ENCODE measurements at places on chromosomes 4 and X. TPM values are rescaled to one million over a fixed set of nuclear protein-coding genes. Genes with fewer than 3 reads are reported as not detected.

Gene MGARP
- total RNA-seq: not detected

Gene MAGEC1
- total RNA-seq: not detected

Gene PITX2
- total RNA-seq: not detected

DNA sequence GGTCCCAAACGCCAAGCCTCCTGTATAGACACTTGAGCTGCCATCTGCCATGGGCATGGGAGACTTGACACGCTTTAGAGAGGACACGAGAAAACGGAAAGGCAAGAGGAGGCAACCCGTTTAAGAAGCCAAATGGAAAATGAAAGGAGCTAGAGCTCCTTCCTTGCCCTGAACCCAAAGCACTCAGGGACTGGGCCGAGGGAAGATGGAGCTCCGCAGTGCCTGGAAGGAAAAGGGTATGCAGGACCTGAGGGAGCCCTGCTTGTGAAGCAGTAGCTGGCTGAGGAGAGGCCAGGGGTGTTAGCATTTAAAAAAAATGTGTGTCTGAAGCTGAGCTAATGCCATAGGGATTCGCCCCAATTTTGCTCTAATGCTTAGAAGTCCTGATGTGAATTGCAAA lies 15.1 kb downstream of the MCF2 start:
- H3K4me3 ChIP-seq: no peak overlapping the region
- DNase-seq: no peak
- no peak overlapping the region for H3K27ac ChIP-seq
- peaks cover 2% of the 10 kb centered on the region for H3K4me1 ChIP-seq

- peak; percentile 50 for DNase-seq
- no peaks in the 10 kb centered on the region for H3K27me3 ChIP-seq
- no peaks in the 10 kb centered on the region for H3K36me3 ChIP-seq
- no peak overlapping the region for H3K4me3 ChIP-seq
Observed at GRCh38 chrX:129360175-129360574, 163.1 kb downstream of the SMARCA1 start.

GRCh38 chrX:93673056-93673868 lies at the start of gene NAP1L3:
NAP1L3 (minus strand) TSS chrX:93673578; CDS start chrX:93673304, 274 bp downstream.
- H3K4me3 ChIP-seq: peak within 1 kb of the TSS; percentile 83
- H3K36me3 ChIP-seq: no peaks in the 10 kb centered on the region
- peaks cover 4% of the 10 kb centered on the region for H3K27me3 ChIP-seq
- no peaks in the 10 kb centered on the region for H3K4me1 ChIP-seq

GRCh38 chr4:98512918-98513317 lies 145.5 kb downstream of the TSPAN5 start:
- H3K36me3 ChIP-seq: peaks cover 10% of the 10 kb centered on the region
- H3K4me3 ChIP-seq: no peak overlapping the region
- H3K27ac ChIP-seq: no peak overlapping the region
- no peaks in the 10 kb centered on the region for H3K27me3 ChIP-seq

GRCh38 chr4:30208731-30209435 lies 511.3 kb upstream of the PCDH7 start:
- no peak overlapping the region for H3K4me3 ChIP-seq
- DNase-seq: no peak
- H3K27ac ChIP-seq: no peak overlapping the region
- peaks cover 2% of the 10 kb centered on the region for H3K36me3 ChIP-seq

DNA sequence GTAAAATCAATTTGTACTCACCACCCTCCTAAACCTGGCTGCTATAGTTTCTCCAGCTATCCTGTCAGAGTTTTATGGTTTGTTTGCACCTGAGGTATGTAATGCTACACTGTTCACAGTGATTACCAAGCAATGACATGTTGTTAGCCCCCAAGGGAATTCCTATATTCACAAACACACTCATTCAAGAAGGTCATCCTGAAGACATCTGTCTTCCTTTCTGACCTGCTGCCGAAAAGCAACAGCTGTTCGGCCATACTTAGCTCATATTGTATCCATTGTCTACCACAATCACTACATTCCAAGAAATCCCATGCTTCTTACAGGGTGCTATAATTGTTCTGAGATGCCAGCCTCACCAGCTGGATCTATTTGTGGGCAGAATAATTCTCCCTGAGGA lies 160.1 kb upstream of the GYPA start:
- no peaks in the 10 kb centered on the region for H3K4me1 ChIP-seq
- no peak overlapping the region for H3K4me3 ChIP-seq
- no peak overlapping the region for H3K27ac ChIP-seq
- no peaks in the 10 kb centered on the region for H3K36me3 ChIP-seq
- DNase-seq: no peak

GRCh38 chr4:169253113-169253671 lies 17.6 kb downstream of the SH3RF1 start:
- no peaks in the 10 kb centered on the region for H3K4me1 ChIP-seq
- peaks cover 6% of the 10 kb centered on the region for H3K27me3 ChIP-seq
- DNase-seq: no peak

DNA sequence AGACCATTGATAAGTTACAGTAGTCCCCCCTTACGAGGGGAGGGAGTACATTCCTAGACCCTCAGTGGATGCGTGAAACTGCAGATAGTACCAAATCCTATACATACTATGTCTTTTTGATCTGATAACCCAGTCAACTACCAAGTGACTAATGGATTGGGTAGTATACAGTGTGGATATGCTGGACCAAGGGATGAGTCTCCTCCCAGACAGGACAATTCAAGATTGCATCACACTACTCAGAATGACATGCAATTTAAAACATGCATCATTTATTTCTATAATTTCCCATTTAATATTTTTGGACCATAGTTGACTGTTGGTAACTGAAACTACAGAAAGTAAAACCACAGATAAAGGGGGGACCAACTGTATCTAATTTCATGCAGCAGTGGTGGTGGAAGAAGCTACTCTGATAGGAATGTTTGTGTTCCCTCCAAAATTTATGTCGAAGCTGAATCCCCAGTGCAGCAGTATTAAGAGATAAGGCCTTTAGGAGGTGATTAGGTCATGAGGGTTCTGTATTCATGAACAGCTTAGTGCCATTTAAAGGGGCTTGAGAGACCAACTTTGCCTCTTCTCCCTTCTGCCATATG lies 11.9 kb downstream of the HADH start:
- peaks cover 50% of the 10 kb centered on the region for H3K36me3 ChIP-seq
- H3K4me1 ChIP-seq: peaks cover 17% of the 10 kb centered on the region
- no peak for DNase-seq

DNA sequence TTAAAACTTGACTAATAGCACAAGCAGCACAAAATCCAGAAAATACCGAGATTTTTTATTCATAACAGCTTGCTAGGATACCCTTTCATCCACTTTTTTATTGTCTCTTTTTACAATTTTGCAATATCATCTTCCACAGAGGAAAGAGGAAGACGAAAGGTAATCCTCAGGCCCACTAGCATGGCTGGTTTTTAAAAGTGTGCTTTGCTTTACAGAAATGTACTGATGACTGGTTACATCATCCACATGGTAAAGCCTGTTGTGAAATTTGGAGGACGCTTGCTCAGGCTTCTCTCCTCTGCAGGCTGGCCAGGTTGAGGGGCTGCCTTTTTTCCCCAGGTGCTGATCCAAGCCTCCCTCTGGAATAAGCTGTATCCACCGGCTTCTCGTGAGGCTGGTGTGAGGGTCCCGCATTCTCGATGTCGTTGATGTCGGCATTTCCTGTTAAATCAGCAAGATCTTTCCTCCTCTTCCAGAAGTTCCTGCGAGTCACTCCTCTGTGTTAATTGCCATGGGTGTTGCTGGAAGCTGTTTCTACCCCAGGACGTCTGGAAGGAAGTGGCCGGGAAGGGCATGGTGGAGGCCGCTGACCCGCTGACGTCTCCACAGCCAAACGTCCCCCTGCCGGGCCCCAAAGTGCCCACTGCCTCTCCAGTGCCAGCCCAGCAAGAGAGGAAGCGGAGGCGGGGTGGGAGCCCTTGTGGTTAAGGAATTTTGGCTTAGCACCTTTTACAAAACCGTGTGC lies 5.8 kb upstream of the DGKQ start:
- no peak for DNase-seq
- H3K27ac ChIP-seq: no peak overlapping the region
- no peaks in the 10 kb centered on the region for H3K27me3 ChIP-seq
- no peaks in the 10 kb centered on the region for H3K36me3 ChIP-seq

DNA sequence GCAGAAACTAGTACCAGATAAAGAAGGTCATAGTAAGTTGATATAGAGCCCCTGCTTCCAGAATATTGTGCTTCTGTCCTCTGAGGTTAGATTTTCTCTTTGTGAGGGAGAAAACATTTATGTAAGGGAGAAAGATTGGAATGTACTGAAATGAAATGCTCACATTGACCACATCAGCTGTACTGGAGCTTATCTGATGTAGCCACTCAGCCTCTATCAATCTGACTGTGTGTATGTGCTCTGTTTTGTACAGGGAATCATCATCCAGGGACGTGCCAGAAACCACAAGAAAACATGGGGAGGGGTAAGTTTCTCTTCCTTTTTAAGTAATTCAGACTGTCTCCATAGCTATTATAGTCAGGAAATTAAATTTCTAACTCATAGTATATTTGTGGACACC lies 56.8 kb downstream of the PRRG1 start:
- H3K27me3 ChIP-seq: no peaks in the 10 kb centered on the region
- H3K4me1 ChIP-seq: no peaks in the 10 kb centered on the region
- no peaks in the 10 kb centered on the region for H3K36me3 ChIP-seq
- DNase-seq: no peak

GRCh38 chrX:37745835-37746217 lies 34.0 kb upstream of the CYBB start:
- no peak for DNase-seq
- no peak overlapping the region for H3K4me3 ChIP-seq
- H3K27me3 ChIP-seq: peaks cover 6% of the 10 kb centered on the region
- H3K27ac ChIP-seq: peak overlapping the region; percentile 74

DNA sequence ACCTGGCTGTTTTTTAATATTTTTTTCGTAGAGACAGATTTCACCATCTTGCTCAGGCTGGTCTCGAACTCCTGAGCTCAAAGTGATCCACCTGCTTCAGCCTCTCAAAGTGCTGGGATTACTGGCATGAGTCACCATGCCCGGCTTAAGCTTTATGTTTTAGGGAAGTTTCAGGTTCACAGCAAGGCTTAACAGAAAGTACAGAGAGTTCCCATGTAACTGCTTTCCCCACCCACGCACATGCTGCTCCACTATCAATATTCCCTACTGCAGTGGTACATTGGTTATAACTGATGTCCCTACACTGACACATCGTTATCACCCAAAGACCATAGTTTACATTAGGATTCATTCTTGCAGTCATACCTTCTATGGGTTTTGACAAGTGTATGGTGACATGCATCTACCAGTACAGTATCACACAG lies 62.7 kb downstream of the PRPS1 start:
- H3K4me1 ChIP-seq: peaks cover 12% of the 10 kb centered on the region
- no peak for DNase-seq
- H3K4me3 ChIP-seq: no peak overlapping the region
- no peak overlapping the region for H3K27ac ChIP-seq

DNA sequence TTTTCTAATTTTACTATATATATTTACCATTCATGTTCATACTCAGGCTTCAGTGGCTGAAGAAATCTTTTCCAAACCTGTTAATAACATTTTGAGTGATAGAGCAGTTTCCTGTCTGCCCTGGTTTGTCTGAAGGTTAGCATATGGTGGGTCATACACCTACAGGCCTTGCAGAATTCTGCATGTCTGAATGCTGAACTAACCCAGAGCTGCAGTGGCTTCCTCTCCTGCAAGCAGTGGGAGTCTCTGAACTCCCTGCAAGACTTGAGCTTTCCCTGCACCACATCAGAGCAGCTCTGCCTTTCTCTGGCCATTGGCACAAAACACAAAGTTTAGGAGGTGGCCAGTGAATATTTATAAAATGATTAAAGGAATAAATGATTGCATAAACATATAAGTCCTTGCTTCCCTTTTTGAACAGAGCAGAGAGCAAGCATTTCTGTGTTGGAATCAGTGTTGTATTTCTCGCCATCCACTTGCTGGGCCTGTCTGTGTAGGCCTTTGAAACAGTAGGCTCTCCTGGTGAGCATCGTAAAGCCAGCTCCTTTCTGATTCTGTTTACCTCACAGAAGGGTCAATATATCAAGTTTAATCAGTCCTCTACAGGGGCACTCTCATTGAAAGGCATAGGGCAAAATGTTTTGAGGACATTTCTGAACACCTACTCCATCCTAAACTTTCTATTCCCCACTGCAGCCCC lies 15.0 kb upstream of the UNC5C start:
- DNase-seq: no peak
- no peak overlapping the region for H3K4me3 ChIP-seq

DNA sequence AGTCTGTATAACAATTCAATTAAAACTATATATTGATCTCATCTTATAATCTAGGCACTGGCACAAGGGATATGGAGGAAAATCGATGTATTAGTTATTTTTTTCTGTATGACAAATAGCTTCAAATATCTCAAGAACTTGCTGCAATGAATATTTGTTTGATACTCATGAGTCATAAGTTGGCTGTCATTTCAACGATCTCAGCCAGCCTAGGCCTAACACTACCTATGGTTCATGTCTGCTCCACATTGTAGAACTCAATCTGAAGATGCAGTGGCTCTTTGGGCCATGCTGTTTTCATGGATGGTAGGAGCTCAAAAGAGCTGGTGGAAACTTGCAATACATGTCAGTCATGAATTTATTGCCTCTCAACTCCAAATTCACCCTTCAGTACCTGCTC lies 44.7 kb downstream of the MAGEB17 start:
- no peaks in the 10 kb centered on the region for H3K4me1 ChIP-seq
- no peaks in the 10 kb centered on the region for H3K27me3 ChIP-seq
- DNase-seq: no peak
- no peak overlapping the region for H3K4me3 ChIP-seq

- H3K4me3 ChIP-seq: no peak overlapping the region
- no peak overlapping the region for H3K27ac ChIP-seq
- H3K4me1 ChIP-seq: no peaks in the 10 kb centered on the region
- H3K27me3 ChIP-seq: no peaks in the 10 kb centered on the region
- DNase-seq: no peak
Observed at GRCh38 chr4:182547435-182547834, 304.2 kb downstream of the TENM3 start.

- peak; percentile 57 for DNase-seq
- peak within 1 kb of the TSS; percentile 87 for H3K27ac ChIP-seq
- no peaks in the 10 kb centered on the region for H3K27me3 ChIP-seq
- H3K36me3 ChIP-seq: peaks cover 2% of the 10 kb centered on the region
- H3K4me1 ChIP-seq: peaks cover 50% of the 10 kb centered on the region
Observed at GRCh38 chrX:104112326-104112951, at the start of gene ZCCHC18. ZCCHC18 (plus strand) TSS chrX:104112523; CDS start chrX:104114112, 1,589 bp downstream.

GRCh38 chr4:171588764-171589163 lies 224.4 kb upstream of the GALNTL6 start:
- no peak overlapping the region for H3K4me3 ChIP-seq
- H3K4me1 ChIP-seq: no peaks in the 10 kb centered on the region
- no peak overlapping the region for H3K27ac ChIP-seq
- H3K36me3 ChIP-seq: no peaks in the 10 kb centered on the region

All from activated CD8-positive, alpha-beta T cell treated with anti-CD3 and anti-CD28 coated beads, Interleukin-2, amount 10 ng/mL, durations not matched to agents 7 days and 5 days (primary cell).